Urinary bladder (tissue), 4 donors: ENCODE measurements at places on chromosomes 7 and 10. TPM values are rescaled to one million over a fixed set of nuclear protein-coding genes. Genes with fewer than 3 reads are reported as not detected.

- DNase-seq: no peak
Measured at GRCh38 chr7:92968502-92968901, 132.1 kb upstream of the CDK6 start.

DNA sequence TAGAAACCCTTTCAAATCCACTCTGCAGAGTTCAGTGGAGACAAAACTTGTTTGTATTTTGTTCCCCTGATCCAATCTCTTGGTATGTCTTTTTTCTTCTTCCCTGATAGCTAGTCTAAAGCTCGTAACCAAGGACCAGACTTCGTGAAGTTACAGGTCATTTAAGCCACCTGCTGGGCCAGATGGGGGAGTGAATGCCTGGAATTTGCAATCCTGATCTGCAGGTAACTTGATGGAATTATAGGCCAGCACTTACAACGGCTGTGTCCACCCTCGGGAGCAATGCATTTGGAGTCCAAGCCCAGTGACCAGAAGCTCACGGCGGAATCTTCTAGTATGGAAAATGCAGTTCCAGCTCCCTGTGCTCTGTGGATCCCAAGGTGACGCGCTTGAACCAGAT is 566.9 kb downstream of the TCERG1L start:
- no peak for DNase-seq

DNA sequence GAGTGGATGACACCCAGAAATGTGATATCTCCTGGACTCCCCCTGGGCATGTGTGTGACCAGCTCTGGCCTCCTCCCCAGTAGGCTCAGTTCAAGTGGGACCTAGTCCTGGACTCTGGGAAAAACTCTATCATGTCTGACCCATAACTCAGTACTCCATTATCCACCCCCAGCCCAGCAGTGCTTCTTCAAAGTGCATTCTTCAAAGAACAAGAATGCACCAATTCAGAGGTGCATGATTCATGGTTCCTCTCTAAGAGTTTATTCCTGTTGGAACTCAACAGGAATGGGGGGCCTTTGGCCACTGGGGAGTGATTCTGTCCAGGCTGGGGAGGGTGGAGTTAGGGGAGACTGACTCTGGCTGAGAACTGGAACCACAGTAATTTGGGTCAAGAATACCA is 173.6 kb upstream of the CXCL12 start:
- DNase-seq: no peak

Gene SFTPA1
- not detected for total RNA-seq

DNA sequence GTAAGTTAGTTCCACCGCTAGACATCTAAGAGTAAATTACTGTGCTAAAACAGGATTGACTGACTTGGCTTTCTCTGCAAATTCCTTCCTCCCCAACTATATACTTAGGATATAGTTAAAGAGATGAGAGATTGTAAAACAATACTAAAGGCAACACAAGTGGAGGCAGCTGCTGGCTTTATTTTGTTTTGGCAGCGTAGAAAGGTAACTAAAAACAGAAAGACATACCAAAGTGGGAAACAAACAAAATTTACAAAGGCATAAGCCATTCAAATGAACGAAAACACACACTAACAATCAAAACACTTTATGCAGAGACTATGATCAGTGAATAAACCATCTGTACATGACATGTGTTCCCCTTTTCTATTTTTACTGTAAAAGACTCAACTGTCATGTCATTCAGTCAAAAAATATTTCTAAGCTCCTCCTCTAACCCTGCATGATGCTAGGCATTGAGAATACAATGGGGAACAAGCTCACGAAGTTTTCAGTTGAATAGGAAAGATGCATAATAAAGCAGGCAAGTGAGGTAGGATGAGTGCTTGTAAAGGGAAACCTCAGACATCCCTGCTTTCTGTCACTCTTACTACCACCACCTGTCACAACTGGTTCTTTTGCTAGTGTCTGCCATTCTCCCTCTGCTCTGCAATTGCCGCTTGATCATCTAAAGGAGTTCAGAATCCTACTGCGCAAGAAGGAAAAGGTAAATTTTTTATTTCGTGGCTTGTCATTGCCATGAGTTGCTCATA is 64.2 kb upstream of the COL1A2 start:
- no peak for DNase-seq

Gene LMBR1
- total RNA-seq: 120 TPM

Gene HOXA4
- 1.0 TPM for total RNA-seq

Gene JAKMIP3
- 0.37 TPM for total RNA-seq

DNA sequence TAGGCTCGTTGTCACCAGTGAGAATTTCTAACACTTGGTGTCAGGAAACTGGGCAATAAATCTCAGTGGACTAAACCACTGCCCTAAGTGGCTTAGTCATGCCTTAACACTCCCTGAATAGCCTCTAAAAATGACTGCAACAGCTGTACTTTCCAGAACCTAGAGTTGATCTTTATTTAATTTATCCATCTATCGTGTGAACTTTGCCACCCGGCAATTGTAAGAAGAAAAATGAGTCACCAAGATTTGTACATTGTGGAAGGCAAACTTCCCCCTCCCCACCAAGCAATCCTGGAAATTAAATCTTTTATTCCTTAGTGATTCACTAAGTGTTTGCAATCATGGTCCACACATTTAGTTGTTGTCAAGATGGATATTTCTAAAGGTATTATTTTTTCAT is 47.1 kb downstream of the NXPH1 start:
- DNase-seq: no peak

- DNase-seq: no peak
Measured at GRCh38 chr10:47403446-47404318, 19.6 kb upstream of the ZNF488 start.
